ENCODE measurements at places on chromosomes 6 and 20. TPM values are rescaled to one million over a fixed set of nuclear protein-coding genes. Genes with fewer than 3 reads are reported as not detected.
A peak's percentile ranks its signal among the peaks of the same experiment; 100 is the strongest.

Gene ADGRB3
- 0.11 TPM for total RNA-seq

Gene C2
- total RNA-seq: 1.1 TPM

Gene CEP85L
- 7.8 TPM for total RNA-seq

DNA sequence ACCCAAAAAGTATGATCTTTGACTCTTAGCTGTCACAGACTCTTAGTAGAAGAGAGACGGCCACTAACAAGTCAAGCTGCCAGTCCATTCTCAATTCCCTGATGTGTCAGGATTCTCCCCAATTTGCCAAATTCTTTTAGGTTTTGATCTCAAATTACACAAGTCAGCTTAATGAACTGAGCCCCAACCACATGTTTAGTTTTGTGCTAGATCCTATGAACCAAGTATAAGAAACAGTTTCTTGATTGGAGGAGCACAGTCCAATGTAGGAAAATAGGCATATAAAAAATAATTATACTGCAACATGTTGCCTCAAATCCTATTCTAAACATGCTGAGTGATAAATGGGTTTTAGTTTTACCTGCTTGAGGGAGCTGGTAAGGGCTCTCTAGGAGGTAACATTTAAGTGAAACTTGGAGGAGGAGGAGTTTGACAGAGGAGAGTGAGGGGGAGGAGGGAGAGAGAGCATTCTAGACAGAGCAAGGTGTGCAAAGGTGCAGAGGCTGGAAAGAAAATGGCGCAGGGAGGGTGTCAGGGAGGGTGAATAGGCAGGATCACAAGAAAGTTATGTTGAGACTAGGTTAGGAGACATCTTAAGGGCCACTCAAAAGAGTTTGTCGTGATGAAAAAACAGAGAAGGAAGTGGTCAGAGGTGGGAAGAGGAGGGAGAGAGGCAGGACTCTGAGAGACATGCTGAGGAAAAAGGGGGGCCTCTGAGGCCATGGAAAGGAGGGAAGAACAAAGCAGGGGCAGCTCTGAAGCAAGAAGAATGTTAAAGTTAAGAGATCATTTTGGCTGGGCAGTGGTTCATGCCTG, 22.8 kb upstream of the FAM83C start:
- DNase-seq: no peak

GRCh38 chr6:116568111-116568510, 3.2 kb upstream of the RWDD1 start:
- DNase-seq: no peak

DNA sequence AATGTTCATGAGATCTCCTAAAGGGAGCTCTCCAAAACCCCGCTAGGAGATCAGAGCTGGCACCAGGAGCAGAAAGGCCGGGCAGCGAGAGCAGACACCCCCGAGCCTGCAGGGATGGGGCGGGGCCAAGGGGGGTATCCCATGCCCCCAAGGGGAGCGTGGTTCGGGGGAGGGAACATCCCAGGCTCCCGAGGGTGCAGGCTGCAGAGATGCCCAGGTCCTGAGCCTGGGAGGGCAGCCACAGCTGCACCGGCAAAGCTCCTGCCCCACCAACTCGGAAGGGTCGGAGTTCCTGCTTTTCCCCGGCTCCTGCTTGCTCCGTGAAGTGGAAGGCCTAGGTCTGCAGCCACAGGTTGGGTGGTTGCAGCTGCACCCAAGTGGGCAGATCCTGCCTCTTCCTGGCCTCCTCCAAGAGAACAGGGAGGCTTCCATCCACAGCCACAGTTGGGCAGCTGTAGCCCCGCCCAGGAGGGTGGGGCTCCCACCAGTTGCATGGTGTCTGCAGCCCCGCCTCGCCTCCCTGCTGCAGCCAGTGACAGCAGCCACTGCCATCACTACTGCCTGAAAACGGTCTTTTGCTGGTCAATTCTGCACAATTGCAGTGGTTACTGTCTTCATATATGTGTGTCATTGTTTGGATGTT, 13.4 kb upstream of the GMNN start:
- no peak for DNase-seq

- DNase-seq: peak; percentile 55
Measured at GRCh38 chr6:97215157-97215769, 67.8 kb downstream of the MMS22L start.

- no peak for DNase-seq
Measured at GRCh38 chr6:37260040-37260439, 2.1 kb upstream of the TMEM217 start.

Measured in PC-3 (cell line).